ENCODE measurements at places on chromosomes 2 and 18. TPM values are rescaled to one million over a fixed set of nuclear protein-coding genes. Genes with fewer than 3 reads are reported as not detected.
A peak's percentile ranks its signal among the peaks of the same experiment; 100 is the strongest.

The TACR1 gene
- 0.14 TPM for polyA plus RNA-seq

The ARID5A gene
- 4.4 TPM for polyA plus RNA-seq

The LRP2 gene
- not detected for polyA plus RNA-seq

The CD207 gene
- polyA plus RNA-seq, result 0.04 TPM

The NAT8 gene
- polyA plus RNA-seq, result not detected

The EFEMP1 gene
- polyA plus RNA-seq, result 66.6 TPM

The RGPD4 gene
- polyA plus RNA-seq, result 0.01 TPM

The ASB18 gene
- polyA plus RNA-seq, result not detected

DNA sequence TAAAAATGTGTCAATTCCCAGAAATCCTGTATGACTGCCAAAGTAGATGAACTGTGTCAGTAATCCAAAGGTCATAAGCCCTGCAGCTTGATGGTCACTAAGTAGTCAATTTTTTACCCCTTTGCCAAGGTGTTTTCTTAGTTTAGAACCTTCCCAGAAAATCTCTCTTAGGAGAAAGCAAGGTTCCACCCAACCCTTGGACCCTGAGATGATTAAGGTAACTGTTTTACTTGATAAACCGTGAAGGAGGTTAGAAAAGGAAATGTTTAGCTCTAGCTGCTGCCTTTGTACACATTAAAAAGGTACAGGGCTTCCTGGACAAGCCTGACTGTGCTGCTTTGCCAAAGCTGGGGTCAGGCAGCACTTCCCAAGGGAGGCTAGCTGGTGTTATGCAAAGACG, 24.4 kb upstream of the LRP2 start:
- DNase-seq, result no peak

GRCh38 chr18:63099848-63100629, 219.5 kb downstream of the BCL2 start:
- DNase-seq, result no peak

DNA sequence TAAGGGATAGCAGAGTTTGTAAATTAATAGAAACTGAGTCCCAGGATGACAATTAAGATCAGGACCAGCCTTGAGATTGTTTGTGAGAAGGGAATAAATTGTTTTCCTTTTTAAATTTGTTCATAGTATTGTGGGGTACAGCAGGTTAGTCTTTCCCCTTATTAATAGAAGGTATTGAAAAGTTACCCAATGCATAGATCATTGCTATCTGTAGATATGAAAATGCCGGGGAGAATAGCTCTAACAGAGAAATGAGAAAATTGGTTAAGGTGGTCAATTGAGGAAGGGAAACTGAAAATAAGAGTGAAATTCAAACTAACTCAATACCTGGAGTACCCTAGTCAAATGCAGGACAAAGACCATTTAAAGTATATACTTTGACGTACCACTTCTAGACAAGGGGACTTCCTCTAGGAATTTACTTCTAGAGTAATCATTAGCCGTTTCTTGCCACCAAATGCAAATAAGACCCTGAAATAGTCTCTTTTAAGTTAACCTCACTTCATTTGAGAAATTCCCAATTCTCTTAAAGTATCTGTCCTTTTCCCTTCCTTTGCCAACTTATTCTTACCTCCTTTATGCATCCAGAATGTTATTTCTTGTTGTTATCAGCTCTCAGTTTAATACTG, 1224.4 kb upstream of the LRRTM1 start:
- no peak for DNase-seq

- DNase-seq, result no peak
Observed at GRCh38 chr2:230179907-230180306, 39.9 kb downstream of the SP110 start.

GRCh38 chr2:1081451-1082225, 131.0 kb downstream of the SNTG2 start:
- no peak for DNase-seq

DNA sequence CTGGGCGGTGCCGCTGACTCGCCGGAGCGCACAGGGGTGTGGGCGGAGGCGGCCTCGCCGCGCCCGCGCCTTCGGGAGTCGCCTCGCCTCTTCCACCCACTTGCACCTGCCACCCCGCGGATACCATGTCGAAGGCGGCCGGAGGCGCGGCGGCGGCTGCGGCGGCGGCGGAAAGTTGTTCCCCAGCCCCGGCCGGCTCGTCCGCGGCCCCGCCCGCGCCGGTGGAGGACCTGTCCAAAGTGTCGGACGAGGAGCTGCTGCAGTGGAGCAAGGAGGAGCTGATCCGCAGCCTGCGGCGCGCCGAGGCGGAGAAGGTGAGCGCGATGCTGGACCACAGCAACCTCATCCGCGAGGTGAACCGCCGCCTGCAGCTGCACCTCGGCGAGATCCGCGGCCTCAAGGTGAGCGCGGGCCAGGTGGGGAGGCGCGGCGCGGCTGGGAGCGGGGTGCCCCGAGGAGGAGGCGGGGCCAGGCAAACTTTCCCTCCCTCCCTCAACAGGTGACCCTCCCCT, 766 bp downstream of the CCDC85A start:
- DNase-seq, result peak; percentile 22

- DNase-seq, result no peak
Observed at GRCh38 chr18:57619876-57620275, 1.8 kb downstream of the NARS1 start.

- DNase-seq, result no peak
Observed at GRCh38 chr2:216819055-216819454, 40.8 kb downstream of the TNP1 start.

DNA sequence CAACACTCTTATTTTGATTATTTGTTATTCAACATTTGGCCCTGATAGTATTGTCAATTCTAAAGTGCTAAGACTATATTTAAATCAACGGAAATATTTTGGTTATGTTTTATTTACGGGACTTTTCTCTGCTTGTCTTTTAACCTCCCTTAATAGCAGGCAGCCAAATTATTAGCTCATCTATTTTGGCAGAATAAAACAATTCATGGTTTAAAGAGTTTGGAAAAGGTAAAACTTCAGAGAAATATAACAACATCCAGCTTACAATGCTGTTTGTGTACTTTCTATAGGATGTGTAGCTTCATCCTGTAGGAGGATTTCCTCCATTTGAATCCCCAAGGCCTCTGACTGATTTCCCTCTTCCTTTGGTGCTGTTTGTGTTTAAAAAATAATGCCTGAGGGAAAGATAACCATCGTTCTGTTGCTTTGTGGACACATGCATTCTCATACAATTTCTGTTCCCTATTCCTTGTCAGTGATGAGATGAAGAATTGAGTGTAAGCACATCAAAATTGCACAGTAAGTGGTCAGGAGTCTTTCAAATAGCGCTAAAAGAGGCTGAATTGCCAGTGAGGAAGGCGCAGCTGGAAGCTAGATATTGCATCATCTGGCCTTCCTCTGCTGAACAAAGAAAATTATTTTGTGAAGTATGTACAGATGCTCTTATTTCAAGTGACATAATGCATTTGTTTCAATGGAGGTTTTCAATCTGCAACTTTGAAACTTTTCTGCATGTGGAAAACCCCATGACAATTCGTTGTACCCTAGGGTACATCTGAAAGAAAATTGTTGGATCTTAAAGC, 80.3 kb downstream of the CD28 start:
- no peak for DNase-seq

- DNase-seq, result no peak
Observed at GRCh38 chr2:113217455-113218282, 43.9 kb downstream of the PSD4 start.

GRCh38 chr2:241007880-241008710, 9.7 kb downstream of the SNED1 start:
- no peak for DNase-seq

DNA sequence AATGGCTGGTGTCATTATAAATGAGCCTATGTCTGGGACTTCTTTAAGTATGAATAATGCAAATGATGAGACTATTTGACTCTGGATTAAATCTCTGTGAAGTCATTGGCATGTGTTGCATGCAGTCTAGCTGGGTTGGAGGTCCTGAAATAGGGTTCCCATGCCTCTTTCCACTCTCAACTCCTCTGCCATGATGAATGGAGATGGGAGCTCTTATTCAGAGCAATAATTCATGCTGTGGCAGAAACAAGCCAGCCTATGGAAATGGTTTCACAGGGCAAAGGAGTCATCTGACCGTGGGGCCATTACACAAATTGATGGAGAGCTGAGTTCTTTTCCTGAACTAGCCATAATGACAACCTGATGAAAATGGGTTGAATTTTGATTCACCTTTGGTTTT, 15.5 kb upstream of the CCDC195 start:
- DNase-seq, result no peak

- DNase-seq, result no peak
Observed at GRCh38 chr2:42168459-42169099, 574 bp upstream of the EML4 start.
